ENCODE measurements at places on chromosomes 4 and X.

- no peak for DNase-seq
Observed at GRCh38 chr4:74400395-74400794, 35.5 kb downstream of the EREG start.

- no peak for DNase-seq
Observed at GRCh38 chrX:124242131-124242530, 90.3 kb upstream of the TEX13D start.

DNA sequence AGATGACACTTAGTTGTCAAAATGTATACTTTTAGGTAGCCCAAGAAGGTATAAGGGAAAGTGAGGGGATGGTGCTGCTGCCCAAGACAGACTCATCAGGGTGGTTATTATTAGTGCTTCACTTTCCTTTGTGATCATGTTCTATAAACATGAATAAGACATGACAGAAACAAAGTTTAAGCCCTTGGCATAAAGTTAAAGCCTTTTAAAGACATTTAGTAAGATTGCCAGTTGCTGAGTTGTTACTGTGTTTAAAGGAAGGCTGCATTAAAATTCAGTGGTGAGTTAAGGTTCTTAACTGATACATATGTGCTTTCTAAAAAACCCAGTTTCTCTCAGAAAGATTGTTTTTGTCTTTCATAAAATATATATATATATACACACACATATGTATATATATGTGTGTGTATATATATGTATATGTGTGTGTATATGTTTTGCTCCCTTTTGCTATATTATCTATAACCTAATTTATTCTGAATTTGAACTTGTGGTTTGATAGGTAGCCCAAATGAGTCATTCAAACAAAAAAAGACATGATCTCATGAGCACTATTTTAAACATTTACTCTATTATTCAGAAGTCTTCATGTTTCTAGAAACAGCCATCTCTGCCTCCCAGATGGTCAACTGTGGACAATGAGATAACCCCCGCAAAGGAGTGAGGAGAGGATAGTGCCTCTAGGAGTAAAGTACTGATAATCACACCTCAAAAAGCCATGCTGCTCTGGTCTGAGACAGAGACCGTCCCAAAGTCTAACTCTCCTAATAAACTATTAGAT is 98.1 kb upstream of the OTUD4 start:
- no peak for DNase-seq

- no peak for DNase-seq
Observed at GRCh38 chr4:25865586-25865985, 2.8 kb upstream of the SEL1L3 start.
